ENCODE measurements at places on chromosomes 1 and 21.
A peak's percentile ranks its signal among the peaks of the same experiment; 100 is the strongest.

DNA sequence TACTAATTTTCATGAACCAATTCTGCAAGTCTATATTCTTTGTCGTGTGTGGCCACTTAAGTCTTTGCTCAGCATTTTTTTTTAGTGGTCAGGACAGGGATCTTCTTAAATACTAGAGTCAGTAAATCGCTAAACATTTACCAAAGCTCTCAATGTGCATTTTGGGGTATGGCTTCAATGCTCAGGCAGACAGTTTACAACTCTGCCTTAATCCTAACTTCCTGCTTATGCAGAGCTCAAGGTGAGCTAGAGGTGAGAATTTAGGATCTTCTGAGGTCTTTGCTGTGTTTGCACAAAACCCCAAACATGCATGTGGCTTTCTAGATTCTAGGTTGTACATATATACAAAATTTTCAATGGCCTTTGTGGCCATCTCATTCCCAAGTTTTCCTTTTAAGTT lies 153.0 kb downstream of the DNM3 start:
- DNase-seq = no peak

GRCh38 chr1:78668427-78668826 lies 18.8 kb downstream of the IFI44 start:
- DNase-seq = no peak

- peak; percentile 63 for DNase-seq
Observed at GRCh38 chr1:86833461-86834215, 80.3 kb downstream of the SELENOF start.

DNA sequence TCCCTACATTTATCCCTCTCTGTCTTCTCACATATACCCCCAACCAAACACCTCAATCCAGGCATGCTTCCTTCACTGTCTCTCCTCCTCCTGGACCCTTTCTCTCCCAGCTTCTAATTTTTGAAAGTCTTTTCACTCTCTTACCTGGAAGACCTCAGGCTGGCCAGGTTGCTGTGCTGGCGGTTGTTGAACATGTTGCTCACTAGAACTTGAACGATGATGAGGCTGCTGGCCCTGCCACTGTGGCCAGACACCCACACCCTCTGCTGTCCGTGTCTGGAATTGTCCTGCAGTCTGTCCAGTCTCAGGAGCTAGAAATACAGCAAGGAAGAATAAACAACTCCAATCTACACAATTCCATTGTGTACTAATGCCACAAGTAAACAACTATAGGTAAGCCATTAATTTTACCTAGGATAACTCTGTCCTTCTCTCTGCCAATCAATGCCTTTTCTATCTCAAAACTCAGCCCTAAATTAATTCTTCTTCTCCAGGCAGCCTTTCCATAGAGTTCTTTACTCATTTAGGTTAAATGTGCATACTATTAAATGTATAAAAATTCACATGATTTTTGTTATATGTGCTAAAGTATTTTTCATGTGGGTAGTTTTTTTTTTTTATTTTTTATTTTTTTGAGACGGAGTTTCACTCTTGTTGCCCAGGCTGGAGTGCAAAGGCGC lies 5.1 kb upstream of the CTSK start:
- no peak for DNase-seq

DNA sequence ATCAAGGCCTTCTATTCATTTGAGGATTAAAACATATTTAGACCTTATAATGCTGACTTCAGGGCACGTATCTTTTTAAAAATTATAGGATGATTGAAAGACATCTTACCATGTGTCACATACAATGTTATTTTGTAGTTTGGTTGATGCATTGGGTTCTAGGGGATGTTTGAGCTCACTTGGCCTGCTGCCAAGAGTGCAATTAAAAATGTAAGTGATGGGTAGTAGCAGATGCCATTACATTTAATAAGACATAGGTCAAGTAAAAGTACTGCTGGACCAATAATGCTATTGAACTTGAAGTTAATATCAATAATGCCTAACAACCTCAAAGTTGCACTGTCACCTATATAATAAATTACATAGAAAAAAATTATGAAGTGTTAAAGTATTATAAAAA lies 616.5 kb upstream of the RGS18 start:
- no peak for DNase-seq

DNA sequence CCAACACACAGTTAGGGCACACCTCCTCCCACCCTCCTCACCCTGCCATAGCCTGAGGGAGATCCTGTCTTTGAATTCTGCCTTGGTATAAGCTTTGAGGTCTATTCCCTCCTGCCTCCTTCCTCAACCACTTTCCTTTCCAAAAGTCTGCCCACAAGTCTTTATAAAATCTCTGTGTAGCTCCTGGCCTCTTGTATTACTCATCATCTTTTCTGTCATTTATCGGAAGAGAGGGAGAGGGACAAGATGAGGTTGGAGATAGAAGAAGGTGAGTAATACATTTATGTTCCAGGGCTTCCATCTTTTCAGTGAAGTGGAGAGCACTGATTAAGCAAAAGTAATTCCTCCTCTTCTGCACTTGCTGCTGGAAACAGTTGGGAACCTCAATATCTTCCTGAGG lies 30.5 kb upstream of the EFCAB14 start:
- no peak for DNase-seq

DNA sequence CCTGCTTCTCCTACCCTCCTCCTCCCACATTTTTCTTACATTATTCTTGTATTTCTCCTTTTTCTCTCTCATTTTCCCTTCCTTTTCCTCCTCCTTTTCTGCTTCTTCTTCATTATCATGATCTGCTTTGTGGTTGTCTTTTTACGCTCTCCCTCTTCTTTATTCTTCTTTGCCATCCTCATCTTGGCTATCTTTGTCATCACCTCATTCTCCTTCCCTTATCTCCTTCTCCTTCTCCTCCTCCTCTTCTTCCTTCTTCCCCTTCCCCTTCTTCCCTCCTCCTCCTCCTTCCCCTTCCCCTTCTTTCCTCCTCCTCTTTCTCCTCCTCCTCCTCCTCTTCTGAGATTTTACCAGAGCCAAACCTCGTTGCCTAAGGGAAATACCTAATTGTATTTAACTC lies 30.5 kb downstream of the RNF187 start:
- no peak for DNase-seq

- DNase-seq = no peak
Observed at GRCh38 chr1:206863266-206863665, 2.2 kb upstream of the IL20 start.

DNA sequence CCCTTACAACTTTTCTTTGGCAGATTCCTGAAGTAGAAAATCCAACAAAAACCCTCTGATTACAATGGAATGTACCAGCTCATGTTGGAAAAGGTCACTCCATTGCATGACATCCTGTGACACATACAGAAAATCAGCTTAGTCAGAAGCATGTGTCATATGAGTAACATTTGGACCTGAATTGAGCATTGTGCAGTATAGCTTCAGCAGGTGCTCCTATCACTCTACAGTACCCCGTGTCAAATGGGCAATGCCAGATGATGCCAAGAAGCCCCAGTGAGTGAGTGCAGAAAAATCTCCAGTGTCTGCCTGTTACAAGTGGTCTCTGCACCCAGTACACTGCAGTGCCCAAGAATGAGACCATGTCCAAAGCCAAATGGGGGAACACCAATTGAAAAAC lies 129.7 kb upstream of the RUNX1 start:
- no peak for DNase-seq

DNA sequence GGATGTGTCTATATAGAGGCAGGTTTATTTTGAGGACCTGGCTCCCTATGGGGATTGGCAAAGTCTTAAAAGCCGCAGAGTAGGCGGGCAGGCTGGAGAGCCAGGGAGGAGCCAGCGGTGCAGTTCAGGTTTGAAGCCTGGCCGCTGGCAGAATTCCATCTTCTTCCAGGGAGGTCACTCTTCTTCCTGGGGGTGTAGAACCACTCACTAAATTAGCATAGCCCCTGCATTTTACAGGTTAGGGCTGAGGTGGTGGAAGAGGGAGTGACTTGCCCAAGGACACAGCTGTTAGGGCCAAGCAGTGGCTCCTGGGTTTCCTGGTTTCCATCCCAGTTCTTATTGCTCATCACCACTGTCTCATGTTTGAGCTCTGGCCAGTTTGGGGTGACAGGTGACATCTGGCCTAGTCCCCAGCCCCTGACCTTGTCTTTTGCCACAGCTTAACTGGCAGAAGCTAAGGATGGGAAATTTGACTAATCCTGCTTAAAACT lies 1.4 kb downstream of the PINK1 start:
- no peak for DNase-seq

GRCh38 chr1:238073991-238074390 lies 183.3 kb upstream of the ZP4 start:
- no peak for DNase-seq

GRCh38 chr1:17134034-17134433 lies 14.8 kb upstream of the PADI2 start:
- peak; percentile 37 for DNase-seq

DNA sequence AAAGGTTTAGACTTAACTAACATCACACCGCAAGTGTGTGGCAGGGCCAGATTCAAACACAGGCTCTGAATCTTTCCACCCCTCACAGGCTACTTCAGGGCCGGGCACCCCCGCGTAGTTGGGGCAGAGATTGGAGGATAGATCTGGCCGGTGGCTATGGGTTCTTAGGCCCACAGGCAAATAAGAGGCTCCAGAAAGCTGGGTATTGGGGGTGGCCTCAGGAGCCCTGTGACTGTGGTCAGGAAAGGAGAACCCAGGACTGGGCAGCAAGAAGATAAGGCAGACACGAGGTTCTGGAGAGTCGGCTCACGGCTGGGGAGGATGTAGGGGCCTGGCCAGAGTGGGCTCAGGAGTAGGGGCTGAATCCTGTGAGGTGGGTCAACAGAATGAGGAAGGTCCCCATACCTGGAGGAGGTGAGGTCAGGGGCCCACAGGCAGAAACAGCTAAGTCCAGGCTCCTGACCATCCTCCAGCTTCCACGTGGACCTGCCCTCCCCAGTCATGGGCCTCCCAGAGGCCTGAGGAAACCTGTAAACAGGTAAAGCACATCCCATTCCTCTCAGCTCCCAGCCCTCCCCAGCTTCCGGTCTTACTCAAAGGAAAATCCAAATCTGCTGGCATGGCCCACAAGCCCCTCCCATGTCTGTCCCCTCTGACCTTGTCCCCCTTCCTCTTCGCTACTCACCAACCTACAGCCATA lies 306.2 kb downstream of the MATN1 start:
- DNase-seq = no peak

- no peak for DNase-seq
Observed at GRCh38 chr1:26789931-26790330, 2.2 kb downstream of the PIGV start.

GRCh38 chr1:117178756-117179155 lies 32.0 kb downstream of the VTCN1 start:
- no peak for DNase-seq

DNA sequence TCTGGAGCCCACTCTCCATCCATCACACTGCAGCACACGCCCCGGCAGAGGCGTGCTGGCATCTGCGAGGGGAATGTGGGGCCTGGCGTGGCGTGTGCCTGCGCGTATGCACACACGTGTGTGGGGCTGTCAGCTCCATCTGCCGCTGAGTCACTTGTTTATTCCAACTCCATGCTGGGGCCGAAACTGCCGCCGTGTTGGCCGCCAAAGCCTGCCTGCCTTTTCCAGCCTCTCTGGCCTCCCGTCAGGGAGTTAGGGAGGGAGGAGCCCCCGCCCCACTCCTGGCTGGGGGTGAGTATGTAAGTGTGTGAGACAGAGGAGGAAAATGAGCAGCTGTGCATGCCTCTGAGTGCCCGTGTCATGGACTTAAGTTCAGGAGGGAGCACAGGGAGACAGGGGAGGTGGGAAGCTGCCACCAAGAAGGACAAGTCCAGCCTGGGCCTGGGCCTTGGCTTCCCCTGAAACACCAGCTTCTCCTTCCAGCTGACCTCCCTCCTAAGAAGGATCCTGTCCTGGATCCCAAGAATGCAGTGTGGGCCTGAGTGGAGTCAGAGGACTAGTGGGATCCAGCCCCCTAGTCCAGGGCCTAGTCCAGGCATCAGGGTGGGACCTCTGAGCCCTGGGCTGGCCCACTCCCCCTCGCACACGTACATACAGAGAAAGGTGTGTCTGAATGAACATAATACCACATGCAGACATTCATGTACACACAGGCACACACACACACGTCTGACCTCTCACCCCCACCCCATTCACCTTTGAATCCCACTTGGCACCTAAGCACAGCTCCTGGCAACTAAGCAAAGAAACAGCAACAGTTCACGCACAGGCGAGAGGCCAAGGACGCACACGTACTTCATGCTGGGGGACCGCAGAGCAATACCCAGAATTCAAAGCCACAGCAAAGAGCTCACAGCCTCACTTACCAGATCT lies 24.7 kb downstream of the MEF2D start:
- DNase-seq = no peak

GRCh38 chr1:41282679-41283317 lies 40.7 kb upstream of the SCMH1 start:
- DNase-seq = peak; percentile 44

GRCh38 chr1:117814856-117815797 lies 114.3 kb downstream of the GDAP2 start:
- DNase-seq = no peak
